ENCODE measurements at places on chromosomes 11 and 22.
A peak's percentile ranks its signal among the peaks of the same experiment; 100 is the strongest.

GRCh38 chr11:123145661-123146060 lies 49.4 kb downstream of the CLMP start:
- H3K4me3 ChIP-seq = peak overlapping the region; percentile 28
- H3K27ac ChIP-seq = peak overlapping the region; percentile 79
- peak; percentile 16 for DNase-seq
- peaks cover 12% of the 10 kb centered on the region for H3K36me3 ChIP-seq

DNA sequence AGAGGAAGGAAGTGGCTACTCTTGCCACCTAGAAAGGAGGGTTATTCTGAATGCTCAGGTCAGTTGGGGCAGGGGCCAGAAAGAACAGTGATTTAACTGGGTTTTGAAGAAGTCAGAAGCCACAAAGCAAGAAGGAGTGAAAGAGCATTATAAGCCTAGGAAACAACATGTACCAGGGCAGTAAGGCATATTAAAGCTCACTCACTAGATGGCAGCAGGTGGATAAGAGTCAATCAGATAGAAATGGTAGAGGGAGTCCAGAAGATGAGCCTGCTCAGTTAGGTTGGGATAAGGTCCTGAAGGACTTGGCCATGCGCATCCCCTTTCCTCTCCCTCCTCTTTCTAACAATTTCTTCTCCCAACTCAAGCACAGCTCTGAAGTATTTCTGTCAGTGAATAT lies 22.0 kb upstream of the PATE1 start:
- H3K27me3 ChIP-seq = peaks cover 13% of the 10 kb centered on the region
- no peaks in the 10 kb centered on the region for H3K4me1 ChIP-seq
- H3K27ac ChIP-seq = no peak overlapping the region

- H3K4me1 ChIP-seq = peaks cover 32% of the 10 kb centered on the region
- no peak overlapping the region for H3K4me3 ChIP-seq
- no peak overlapping the region for H3K27ac ChIP-seq
- H3K27me3 ChIP-seq = peaks cover 17% of the 10 kb centered on the region
- peaks cover 24% of the 10 kb centered on the region for H3K36me3 ChIP-seq
- no peak for DNase-seq
These were observed 4.8 kb downstream of the GRAMD1B start for GRCh38 chr11:123434911-123435310.

DNA sequence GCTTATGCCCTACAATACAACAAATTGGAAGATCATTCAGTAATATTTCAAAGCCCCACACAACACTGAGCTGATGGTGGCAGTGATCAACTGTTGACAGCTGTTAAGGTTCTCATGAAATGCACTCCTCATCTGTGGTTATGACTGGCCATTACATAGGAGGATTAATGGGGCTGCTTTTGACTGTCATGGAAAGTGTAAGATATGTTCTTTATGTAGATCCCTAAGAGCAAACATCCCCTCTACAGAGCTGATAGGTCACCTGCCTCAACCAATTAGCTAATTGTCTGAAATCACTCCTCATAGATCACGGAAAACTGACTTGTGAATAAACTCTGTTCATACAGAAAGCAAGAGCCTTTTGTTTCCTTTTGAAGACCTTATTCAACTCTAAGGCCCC lies 78.1 kb downstream of the GAB2 start:
- H3K36me3 ChIP-seq = peaks cover 11% of the 10 kb centered on the region
- H3K4me3 ChIP-seq = no peak overlapping the region
- DNase-seq = no peak
- no peak overlapping the region for H3K27ac ChIP-seq
- H3K27me3 ChIP-seq = no peaks in the 10 kb centered on the region
- no peaks in the 10 kb centered on the region for H3K4me1 ChIP-seq

DNA sequence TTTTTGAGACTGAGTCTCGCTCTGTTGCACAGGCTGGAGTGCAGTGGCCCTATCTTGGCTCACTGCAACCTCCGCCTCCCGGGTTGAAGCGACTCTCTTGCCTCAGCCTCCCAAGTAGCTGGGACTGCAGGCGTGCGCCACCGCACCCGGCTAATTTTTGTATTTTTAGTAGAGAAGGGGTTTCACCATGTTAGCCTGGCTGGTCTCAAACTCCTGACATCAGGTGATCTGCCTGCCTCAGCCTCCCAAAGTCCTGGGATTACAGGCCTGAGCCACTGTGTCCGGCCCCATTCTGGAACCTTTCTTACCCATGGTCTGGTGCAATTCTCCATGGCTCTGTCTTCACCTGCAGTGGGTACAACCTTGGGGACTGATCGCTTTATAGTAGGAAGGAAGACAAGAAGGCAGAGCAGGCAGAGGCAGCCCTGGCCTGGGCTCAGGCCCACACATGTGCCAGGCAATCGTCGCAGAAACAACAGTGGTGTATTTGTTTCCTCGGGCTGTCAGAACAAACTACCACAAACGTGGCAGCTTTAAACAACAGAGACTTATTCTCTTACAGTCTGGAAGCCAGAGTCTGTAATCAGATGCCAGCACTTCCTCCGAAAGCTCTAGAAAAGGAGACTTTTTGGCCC lies 4.0 kb upstream of the PTGDR2 start:
- peaks cover 52% of the 10 kb centered on the region for H3K4me1 ChIP-seq
- no peak for DNase-seq
- peaks cover 6% of the 10 kb centered on the region for H3K27me3 ChIP-seq
- H3K36me3 ChIP-seq = no peaks in the 10 kb centered on the region

DNA sequence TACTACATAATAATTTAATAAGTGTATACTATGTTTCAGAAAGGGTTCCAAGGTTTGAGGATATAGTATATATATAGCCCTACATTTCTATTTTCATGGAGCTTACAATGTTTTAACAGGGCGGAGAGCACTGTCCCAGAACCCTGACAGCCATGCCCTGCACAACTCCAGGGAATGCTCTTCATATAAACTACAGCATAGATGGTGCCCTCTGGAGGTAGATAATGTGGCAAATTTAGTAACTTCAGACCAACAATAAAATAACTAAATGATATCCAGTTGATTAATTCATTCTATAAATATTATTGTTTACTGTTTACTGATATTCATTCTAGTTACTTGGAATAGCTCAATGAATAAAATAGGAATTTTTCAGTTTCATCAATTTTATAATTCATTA lies 693.7 kb upstream of the CCDC179 start:
- H3K27me3 ChIP-seq = peaks cover 10% of the 10 kb centered on the region
- DNase-seq = no peak
- no peaks in the 10 kb centered on the region for H3K36me3 ChIP-seq
- H3K4me3 ChIP-seq = no peak overlapping the region
- H3K27ac ChIP-seq = no peak overlapping the region

DNA sequence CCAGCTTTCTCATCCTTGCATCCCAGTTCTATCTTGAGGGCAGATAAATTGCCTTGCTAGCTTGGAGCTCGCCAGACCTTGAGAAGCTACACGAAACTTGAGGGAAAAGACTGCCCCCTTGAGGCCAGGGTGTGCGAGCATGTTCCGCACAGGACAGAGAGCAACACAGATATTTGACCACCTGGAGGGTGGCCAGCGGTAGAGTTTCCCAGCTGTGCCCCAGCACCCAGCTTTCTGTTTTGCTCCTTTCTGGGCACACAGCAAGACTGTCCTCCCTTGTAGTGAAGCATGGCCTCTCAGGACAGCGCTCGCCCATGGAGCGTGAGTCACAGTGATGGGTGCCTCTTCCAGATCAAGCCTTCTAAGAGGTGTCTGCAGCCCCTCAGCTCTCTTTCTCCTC lies 23.5 kb downstream of the SPATA19 start:
- H3K36me3 ChIP-seq = no peaks in the 10 kb centered on the region
- H3K4me1 ChIP-seq = peaks cover under 1% of the 10 kb centered on the region
- peaks cover 18% of the 10 kb centered on the region for H3K27me3 ChIP-seq
- peak; percentile 75 for DNase-seq
- H3K4me3 ChIP-seq = no peak overlapping the region

DNA sequence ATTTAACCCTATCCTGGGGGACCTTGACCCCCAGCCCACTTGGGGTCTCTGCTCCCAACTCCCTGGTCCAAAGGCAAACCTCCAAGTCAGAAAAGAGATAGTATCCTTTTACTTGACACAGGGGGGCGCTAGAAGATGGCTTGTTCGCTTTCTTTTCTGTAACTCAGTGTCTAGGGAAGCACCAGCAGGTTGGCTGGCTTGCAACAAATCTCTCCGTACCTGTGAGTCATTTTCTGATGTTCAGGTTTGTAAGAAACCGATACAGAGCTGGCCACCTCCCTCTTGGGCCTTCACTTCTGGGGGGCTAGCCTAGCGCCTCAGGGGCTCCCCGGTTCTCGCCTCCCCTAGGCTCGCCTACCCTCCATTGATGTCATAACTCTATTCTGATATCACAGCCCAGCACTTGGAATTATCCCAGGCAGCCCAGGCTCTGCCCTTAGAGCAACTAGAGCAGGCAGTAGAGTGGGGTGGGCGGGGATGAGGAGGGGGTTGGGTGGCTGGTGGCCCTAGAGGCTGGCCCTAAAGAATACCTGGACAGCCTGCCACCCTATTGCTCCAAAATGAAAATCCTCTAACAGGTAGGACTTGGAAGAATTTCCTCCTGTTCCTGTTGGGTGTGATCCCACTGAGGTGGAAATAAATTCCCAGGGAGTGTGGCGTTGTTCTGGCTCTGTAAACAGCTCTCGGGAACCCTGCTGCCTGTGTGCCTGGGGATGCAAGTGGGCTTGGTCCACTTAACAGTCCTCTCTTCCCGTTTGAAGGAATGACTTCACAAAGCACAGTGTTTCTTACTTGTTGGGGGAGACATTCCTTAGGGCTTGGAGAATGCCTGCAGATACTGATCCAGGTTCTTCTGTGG lies 69.4 kb downstream of the OSBP2 start:
- peaks cover 4% of the 10 kb centered on the region for H3K27me3 ChIP-seq
- DNase-seq = peak; percentile 60
- peaks cover 12% of the 10 kb centered on the region for H3K4me1 ChIP-seq
- no peaks in the 10 kb centered on the region for H3K36me3 ChIP-seq

GRCh38 chr11:134350381-134350780 lies 18.6 kb downstream of the GLB1L2 start:
- H3K27ac ChIP-seq = no peak overlapping the region
- H3K27me3 ChIP-seq = peaks cover 16% of the 10 kb centered on the region
- H3K4me1 ChIP-seq = no peaks in the 10 kb centered on the region
- DNase-seq = no peak
- H3K36me3 ChIP-seq = no peaks in the 10 kb centered on the region

- H3K4me1 ChIP-seq = no peaks in the 10 kb centered on the region
- no peak for DNase-seq
- no peaks in the 10 kb centered on the region for H3K36me3 ChIP-seq
These were observed 626.3 kb upstream of the LRRC4C start for GRCh38 chr11:42085736-42086135.

- no peak for DNase-seq
- no peaks in the 10 kb centered on the region for H3K36me3 ChIP-seq
- no peak overlapping the region for H3K27ac ChIP-seq
- H3K27me3 ChIP-seq = peaks cover 33% of the 10 kb centered on the region
- H3K4me1 ChIP-seq = peaks cover 48% of the 10 kb centered on the region
These were observed 22.0 kb upstream of the WNT11 start for GRCh38 chr11:76228071-76228874.

GRCh38 chr11:43687120-43687791 lies 6.7 kb downstream of the HSD17B12 start:
- peaks cover 77% of the 10 kb centered on the region for H3K36me3 ChIP-seq
- H3K27ac ChIP-seq = peak overlapping the region; percentile 70
- no peak for DNase-seq
- H3K4me1 ChIP-seq = peaks cover 26% of the 10 kb centered on the region

- no peak overlapping the region for H3K4me3 ChIP-seq
- no peaks in the 10 kb centered on the region for H3K27me3 ChIP-seq
These were observed 2.8 kb upstream of the GRAMD4 start for GRCh38 chr22:46617207-46617985.

- peaks cover 31% of the 10 kb centered on the region for H3K4me1 ChIP-seq
- H3K36me3 ChIP-seq = no peaks in the 10 kb centered on the region
- H3K27me3 ChIP-seq = peaks cover 4% of the 10 kb centered on the region
- peak overlapping the region; percentile 93 for H3K27ac ChIP-seq
- peak overlapping the region; percentile 5 for H3K4me3 ChIP-seq
- no peak for DNase-seq
These were observed 20.1 kb upstream of the EIF3M start for GRCh38 chr11:32563600-32563959.

GRCh38 chr11:61890529-61891330 lies 615 bp downstream of the FADS3 start:
- H3K36me3 ChIP-seq = no peaks in the 10 kb centered on the region
- peaks cover 4% of the 10 kb centered on the region for H3K4me1 ChIP-seq
- peak overlapping the region; percentile 76 for H3K4me3 ChIP-seq

DNA sequence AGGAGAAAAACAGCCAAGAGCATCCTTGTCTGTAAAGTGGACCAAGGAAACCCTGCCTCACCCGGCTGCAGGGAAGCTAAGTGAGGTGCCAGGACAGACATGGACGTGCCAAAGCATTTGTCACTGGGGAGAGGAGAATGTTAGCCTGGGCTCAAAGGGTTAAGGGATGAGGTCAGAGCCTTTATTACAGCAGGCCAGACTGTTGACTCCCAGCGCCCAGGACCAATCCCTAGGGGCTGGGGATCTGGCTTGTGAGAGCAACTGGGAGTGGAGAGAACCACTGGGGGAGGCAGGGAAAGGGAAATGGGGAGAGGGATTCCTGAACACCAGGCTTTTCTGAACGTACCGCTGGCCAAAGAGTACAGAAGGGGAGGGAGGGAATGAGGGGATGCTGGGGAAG lies 2.6 kb downstream of the CHRM1 start:
- DNase-seq = no peak
- peaks cover 33% of the 10 kb centered on the region for H3K4me1 ChIP-seq
- H3K36me3 ChIP-seq = no peaks in the 10 kb centered on the region

GRCh38 chr11:83827940-83828554 lies 541.9 kb upstream of the CCDC90B start:
- peaks cover 2% of the 10 kb centered on the region for H3K27me3 ChIP-seq
- no peak overlapping the region for H3K27ac ChIP-seq
- H3K4me3 ChIP-seq = no peak overlapping the region
- no peak for DNase-seq
- no peaks in the 10 kb centered on the region for H3K4me1 ChIP-seq
- no peaks in the 10 kb centered on the region for H3K36me3 ChIP-seq

Data from nephron progenitor cell (in vitro differentiated cells).